Stimulated activated CD4-positive, alpha-beta T cell treated with anti-CD3 and anti-CD28 coated beads, TNF-alpha, amount 100 ng/mL, for 1 hour (primary cell): ENCODE measurements at places on chromosomes 2 and 18.

GRCh38 chr2:17194083-17194482 is 324.2 kb downstream of the RAD51AP2 start:
- DNase-seq, result no peak

- no peak for DNase-seq
These were observed 67.4 kb downstream of the HNRNPLL start for GRCh38 chr2:38535404-38535743.

DNA sequence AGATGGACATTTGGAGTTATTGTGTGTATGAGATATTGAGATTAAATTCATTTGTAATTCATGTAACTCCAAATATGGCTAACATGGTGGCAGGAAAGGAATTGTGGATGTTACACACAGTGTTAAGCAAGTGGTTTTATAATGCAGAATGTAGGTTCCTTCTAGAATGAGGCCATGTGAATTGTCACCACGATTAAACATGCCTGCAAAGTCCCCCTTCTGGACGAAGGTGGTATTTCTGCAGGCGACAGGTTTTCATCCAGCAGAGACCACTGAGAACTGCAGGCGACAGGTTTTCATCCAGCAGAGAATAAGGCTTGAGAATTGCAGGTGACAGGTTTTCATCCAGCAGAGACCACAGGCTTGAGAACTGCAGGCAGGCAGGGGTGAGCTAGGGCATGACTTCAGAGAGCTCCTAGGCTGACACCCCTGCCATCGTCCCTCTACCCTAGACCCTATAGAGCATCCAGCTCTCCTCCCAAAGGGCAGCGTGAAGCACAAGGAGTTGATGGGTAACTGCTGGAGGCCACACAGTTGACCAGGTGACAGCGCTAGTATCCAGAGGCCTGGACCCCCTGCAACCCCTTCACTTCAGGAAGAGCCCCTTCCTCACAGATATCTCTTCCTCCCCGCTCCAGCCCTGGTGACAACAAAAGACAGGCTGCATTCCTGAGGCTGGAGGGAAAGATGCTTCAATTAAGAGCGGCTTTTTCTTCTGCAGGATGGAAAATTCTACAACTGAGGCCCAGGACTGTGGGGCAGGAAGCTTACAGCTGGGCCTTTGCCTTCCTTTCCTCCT is 175.8 kb downstream of the LOXHD1 start:
- no peak for DNase-seq

DNA sequence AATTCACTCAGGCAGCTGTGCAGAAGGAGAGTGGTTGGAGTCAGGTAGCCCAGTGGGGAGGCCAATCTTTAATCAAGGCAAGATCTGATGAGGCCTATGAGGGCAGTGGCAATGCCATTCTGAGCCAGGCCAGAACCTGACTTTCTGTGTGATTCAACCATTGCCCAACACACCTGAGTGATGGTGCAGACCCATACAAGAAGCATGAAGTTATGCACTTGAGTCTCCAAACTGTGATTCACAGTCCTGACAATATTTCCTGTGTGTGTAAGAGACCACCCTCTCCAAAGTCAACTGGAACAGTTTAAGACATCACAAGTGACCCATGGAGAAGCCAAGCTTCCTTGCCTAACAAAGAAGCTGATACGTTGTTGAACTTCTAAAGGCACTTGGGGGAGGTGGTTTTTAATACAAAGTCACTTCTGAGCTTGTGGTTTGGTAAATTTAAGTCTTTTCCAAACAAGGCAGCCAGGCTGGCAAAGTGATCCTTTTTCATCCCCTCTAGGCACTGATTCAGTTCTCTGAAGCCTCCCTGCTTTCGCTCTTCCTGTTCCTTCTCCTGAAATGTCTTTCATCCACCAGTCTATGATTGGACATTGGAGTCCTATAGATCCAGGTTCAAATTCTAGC is 49.0 kb downstream of the VSNL1 start:
- DNase-seq, result no peak

DNA sequence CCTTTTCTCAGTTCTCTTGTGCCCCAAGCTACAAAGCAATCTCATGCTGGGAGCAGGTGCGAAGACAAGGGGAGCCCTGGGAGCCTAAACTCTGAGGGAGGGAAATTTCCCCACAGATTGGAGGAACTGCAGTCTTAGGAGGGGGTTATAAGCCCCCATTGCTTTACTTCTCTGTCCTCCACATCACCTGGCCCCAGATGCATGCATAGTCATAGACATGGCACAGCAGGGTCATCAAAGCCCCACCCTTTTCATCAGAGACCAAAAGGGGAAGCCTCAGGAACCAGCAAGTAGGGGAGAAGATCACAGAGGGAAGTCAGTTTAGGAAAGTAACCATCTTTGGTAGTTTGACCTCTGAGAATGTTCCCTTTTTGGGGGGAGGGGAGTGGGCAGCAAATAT is 33.7 kb downstream of the LANCL1 start:
- no peak for DNase-seq

DNA sequence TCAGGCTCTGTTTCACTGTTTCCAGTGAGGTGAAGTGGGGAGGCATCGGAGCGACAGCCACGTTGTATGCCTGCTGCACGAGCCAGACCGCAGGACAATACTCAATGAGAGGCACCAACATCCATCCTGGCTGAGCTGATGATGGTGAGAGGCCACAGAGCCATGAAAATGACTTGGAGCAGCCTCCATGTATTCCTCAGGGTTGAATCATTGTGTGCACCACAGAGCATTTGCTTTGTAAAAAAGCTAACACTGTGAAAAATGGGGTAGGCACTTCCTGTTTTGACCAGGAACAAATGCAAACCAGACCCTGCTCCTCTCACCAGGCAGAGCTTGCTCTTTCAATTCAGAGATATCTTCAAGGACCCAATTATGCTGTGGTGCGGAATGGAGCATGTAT is 87.2 kb downstream of the LPIN1 start:
- no peak for DNase-seq
